ENCODE measurements at places on chromosomes 1 and 21.

DNA sequence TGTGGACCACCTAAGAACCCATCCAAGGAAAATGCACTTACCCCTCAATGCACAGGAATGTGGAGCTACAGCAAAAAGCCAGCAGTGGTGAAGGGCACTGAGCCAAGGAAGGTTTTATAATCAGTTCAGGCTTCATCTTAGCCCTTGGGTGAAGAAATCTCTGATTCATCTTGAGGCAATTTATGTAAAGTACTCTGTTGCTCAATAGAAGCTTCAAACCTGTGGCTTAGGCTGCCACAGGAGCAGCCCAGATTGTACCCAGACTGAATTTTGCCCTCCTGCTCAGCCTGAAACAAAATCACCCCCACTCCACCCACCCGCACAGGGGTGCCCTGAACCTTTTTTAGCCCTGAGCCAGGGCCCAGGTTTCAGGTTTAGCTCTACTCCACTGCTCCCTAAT lies at the start of gene S100A12:
Gene S100A12 (minus strand): TSS at position 111 of the 400 bp plus-strand sequence. CDS start 1,029 bp downstream, outside the sequence.
- DNase-seq, result no peak
- no peak within 1 kb of the TSS for H3K27ac ChIP-seq
- H3K4me3 ChIP-seq, result no peak within 1 kb of the TSS
- H3K27me3 ChIP-seq, result peaks cover 21% of the 10 kb centered on the region

DNA sequence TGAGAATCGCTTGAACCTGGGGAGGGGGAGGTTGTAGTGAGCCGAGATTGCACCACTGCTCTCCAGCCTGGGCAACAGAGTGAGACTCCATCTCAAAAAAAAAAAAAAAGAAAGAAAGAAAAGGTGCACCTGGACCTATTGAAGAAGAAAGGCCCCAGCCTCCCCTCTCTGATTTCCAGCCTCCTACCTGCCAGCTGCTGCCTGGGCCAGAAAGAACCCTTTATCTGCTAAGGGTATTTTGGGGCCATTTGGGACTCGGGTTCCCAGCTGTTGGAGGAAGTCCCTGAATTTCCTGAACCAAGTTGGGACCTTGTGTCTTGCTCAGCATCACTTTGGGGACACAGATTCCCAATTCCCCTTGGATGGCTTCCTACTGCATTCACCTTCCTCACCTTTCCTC lies 3.9 kb upstream of the TNFRSF8 start:
- peak overlapping the region; percentile 27 for H3K27ac ChIP-seq
- H3K4me1 ChIP-seq, result peaks cover 60% of the 10 kb centered on the region
- no peak for DNase-seq
- no peak overlapping the region for H3K4me3 ChIP-seq
- no peaks in the 10 kb centered on the region for H3K27me3 ChIP-seq
- H3K36me3 ChIP-seq, result peaks cover 4% of the 10 kb centered on the region

GRCh38 chr1:118300808-118301207 lies 115.8 kb upstream of the SPAG17 start:
- DNase-seq, result no peak
- no peaks in the 10 kb centered on the region for H3K36me3 ChIP-seq
- H3K27me3 ChIP-seq, result no peaks in the 10 kb centered on the region
- H3K4me1 ChIP-seq, result no peaks in the 10 kb centered on the region
- no peak overlapping the region for H3K27ac ChIP-seq
- no peak overlapping the region for H3K4me3 ChIP-seq

GRCh38 chr1:161164901-161165610 lies 1.2 kb upstream of the PPOX start:
- H3K4me1 ChIP-seq, result peaks cover 49% of the 10 kb centered on the region
- peak; percentile 65 for DNase-seq
- no peaks in the 10 kb centered on the region for H3K27me3 ChIP-seq
- peak overlapping the region; percentile 98 for H3K27ac ChIP-seq
- H3K4me3 ChIP-seq, result peak overlapping the region; percentile 83

- H3K27ac ChIP-seq, result no peak overlapping the region
- no peak for DNase-seq
- H3K4me3 ChIP-seq, result no peak overlapping the region
- H3K27me3 ChIP-seq, result peaks cover 8% of the 10 kb centered on the region
Observed at GRCh38 chr1:170967042-170967910, 31.9 kb downstream of the MROH9 start.

GRCh38 chr1:228243093-228243492 lies 35.2 kb downstream of the OBSCN start:
- H3K4me3 ChIP-seq, result no peak overlapping the region
- H3K27ac ChIP-seq, result no peak overlapping the region
- no peak for DNase-seq

DNA sequence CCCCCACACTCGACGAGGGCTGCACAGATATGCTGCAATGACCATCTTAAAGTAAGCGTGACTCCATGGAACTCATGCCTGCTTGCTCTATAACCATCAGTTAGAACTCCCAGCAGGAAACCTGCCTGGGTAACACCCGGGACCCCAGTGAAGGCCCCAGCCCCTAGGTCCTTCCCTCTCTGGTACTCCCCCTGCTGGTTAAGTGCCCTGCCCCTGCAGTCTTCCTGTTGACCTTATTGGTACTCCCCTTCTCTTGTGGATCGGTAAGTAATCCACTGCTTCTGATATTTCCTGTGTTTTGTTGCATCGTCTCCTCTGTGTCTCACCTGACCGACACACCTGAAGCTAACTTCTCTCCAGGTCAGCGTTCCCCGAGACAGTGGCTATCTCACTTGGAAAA lies 104.8 kb upstream of the COG2 start:
- H3K36me3 ChIP-seq, result no peaks in the 10 kb centered on the region
- H3K27ac ChIP-seq, result no peak overlapping the region
- H3K27me3 ChIP-seq, result peaks cover 1% of the 10 kb centered on the region
- H3K4me1 ChIP-seq, result peaks cover 7% of the 10 kb centered on the region
- no peak for DNase-seq
- no peak overlapping the region for H3K4me3 ChIP-seq

GRCh38 chr1:243488459-243489157 lies 232.8 kb downstream of the SDCCAG8 start:
- H3K27ac ChIP-seq, result no peak overlapping the region
- no peak for DNase-seq
- peaks cover 2% of the 10 kb centered on the region for H3K4me1 ChIP-seq
- peaks cover under 1% of the 10 kb centered on the region for H3K36me3 ChIP-seq
- no peak overlapping the region for H3K4me3 ChIP-seq

All from activated CD4-positive, alpha-beta T cell treated with anti-CD3 and anti-CD28 coated beads, Interleukin-2, amount 10 ng/mL, durations not matched to agents 24 days and 14 days (primary cell).